Lung (tissue), 17 donors: ENCODE measurements at places on chromosomes 2 and 18. TPM values are rescaled to one million over a fixed set of nuclear protein-coding genes. Genes with fewer than 3 reads are reported as not detected.

GRCh38 chr18:58284699-58285448 is 240.8 kb downstream of the NEDD4L start:
- H3K27ac ChIP-seq: peak overlapping the region; percentile 91
- no peaks in the 10 kb centered on the region for H3K27me3 ChIP-seq
- H3K4me3 ChIP-seq: no peak overlapping the region
- H3K36me3 ChIP-seq: no peaks in the 10 kb centered on the region

- H3K27me3 ChIP-seq: no peaks in the 10 kb centered on the region
- peak; percentile 35 for DNase-seq
- no peak overlapping the region for H3K27ac ChIP-seq
- H3K4me1 ChIP-seq: no peaks in the 10 kb centered on the region
- no peaks in the 10 kb centered on the region for H3K36me3 ChIP-seq
Observed at GRCh38 chr2:203897544-203897943, 30.0 kb downstream of the CTLA4 start.

DNA sequence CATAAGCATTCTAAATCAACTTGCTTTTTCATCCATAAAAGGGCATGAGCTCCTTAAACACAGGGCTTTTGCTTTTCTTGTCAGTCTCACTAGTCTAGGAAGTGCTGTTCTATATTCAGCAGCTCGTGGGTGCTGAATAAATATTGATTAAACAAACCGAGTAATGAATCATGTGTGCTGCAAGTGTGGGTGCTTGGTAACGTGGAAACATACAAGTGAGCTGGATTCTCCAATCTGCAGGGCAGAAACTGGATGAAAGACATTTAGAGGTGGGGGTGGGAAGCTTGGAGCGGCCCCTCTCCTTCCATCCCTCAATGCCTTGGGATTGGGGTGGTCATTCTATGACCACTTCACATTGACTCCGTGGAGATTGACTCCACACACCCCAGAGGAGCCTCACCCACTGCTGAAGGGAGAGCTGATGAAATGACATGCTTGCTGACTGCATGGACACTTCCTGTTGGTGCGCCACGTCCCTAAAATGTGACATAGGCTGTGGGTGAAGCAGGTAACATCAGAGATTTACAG is 114.6 kb downstream of the DOCK10 start:
- H3K36me3 ChIP-seq: no peaks in the 10 kb centered on the region
- no peak for DNase-seq
- H3K4me1 ChIP-seq: peaks cover 4% of the 10 kb centered on the region
- H3K27ac ChIP-seq: no peak overlapping the region
- H3K4me3 ChIP-seq: no peak overlapping the region
- H3K27me3 ChIP-seq: no peaks in the 10 kb centered on the region

The C2orf69 gene
- 11.1 TPM for total RNA-seq
